ENCODE measurements at places on chromosomes 13 and 19.

DNA sequence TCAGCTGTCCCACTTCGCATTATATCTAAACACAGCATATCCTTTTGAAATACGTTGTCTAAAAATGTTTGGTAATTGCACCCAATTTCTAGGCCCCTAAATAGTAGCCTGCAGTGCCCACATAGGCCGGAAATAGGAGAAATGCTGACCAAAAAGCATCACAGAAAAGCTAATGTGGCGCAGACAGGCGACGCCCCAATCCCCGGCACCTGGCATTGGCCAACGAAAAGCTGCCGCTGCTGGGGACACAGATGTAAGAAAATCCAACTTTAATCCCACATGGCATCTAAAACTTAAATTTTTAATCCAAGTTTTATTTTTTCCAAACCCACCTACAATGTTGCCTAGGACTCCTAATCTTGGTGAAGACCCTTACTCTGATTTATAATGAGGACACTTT lies 4.0 kb downstream of the SAFB2 start:
- no peaks in the 10 kb centered on the region for H3K27me3 ChIP-seq
- DNase-seq: no peak
- peaks cover 8% of the 10 kb centered on the region for H3K36me3 ChIP-seq
- H3K27ac ChIP-seq: no peak overlapping the region

- no peaks in the 10 kb centered on the region for H3K4me1 ChIP-seq
- H3K4me3 ChIP-seq: no peak overlapping the region
- DNase-seq: no peak
- H3K36me3 ChIP-seq: no peaks in the 10 kb centered on the region
Observed at GRCh38 chr19:30324982-30325381, 47.2 kb upstream of the ZNF536 start.

- H3K36me3 ChIP-seq: no peaks in the 10 kb centered on the region
- H3K27me3 ChIP-seq: peaks cover 4% of the 10 kb centered on the region
- DNase-seq: no peak
- H3K27ac ChIP-seq: no peak overlapping the region
- no peaks in the 10 kb centered on the region for H3K4me1 ChIP-seq
- no peak overlapping the region for H3K4me3 ChIP-seq
Observed at GRCh38 chr19:33653684-33654083, 31.9 kb downstream of the CHST8 start.

GRCh38 chr13:40549500-40550094 lies 116.8 kb downstream of the FOXO1 start:
- no peaks in the 10 kb centered on the region for H3K36me3 ChIP-seq
- peak overlapping the region; percentile 56 for H3K27ac ChIP-seq
- H3K4me3 ChIP-seq: no peak overlapping the region
- H3K4me1 ChIP-seq: no peaks in the 10 kb centered on the region

DNA sequence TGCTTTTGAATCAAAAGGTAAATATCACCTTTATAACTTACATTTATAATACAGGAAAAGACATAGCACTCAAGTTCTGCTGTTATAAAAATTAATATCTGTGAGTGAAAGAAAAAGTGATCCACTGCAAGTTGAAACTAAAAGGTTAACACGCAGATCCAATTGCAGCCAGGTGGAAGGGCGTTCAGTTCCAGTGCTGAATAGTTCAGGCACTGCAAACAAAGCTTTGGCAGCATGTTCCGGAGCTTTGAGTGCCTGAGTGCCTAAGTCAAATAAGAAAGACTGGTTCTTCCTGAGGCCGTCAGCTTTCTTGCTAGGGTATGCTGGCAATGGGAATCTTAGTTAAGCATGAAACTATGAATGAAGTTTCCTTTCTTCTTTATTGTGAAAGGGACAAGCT lies 200.3 kb downstream of the LMO7 start:
- no peak overlapping the region for H3K4me3 ChIP-seq
- DNase-seq: peak; percentile 34
- H3K4me1 ChIP-seq: no peaks in the 10 kb centered on the region
- H3K27me3 ChIP-seq: no peaks in the 10 kb centered on the region
- no peaks in the 10 kb centered on the region for H3K36me3 ChIP-seq

GRCh38 chr13:109110159-109110558 lies 480.7 kb downstream of the MYO16 start:
- no peaks in the 10 kb centered on the region for H3K36me3 ChIP-seq
- H3K27ac ChIP-seq: no peak overlapping the region
- no peaks in the 10 kb centered on the region for H3K27me3 ChIP-seq
- H3K4me3 ChIP-seq: no peak overlapping the region
- no peaks in the 10 kb centered on the region for H3K4me1 ChIP-seq
- no peak for DNase-seq

- H3K27me3 ChIP-seq: no peaks in the 10 kb centered on the region
- peaks cover 10% of the 10 kb centered on the region for H3K4me1 ChIP-seq
- peak overlapping the region; percentile 66 for H3K27ac ChIP-seq
Observed at GRCh38 chr19:10748927-10749434, 31.1 kb downstream of the DNM2 start.

- DNase-seq: no peak
- H3K27ac ChIP-seq: no peak overlapping the region
- no peaks in the 10 kb centered on the region for H3K27me3 ChIP-seq
- no peak overlapping the region for H3K4me3 ChIP-seq
Observed at GRCh38 chr13:101185606-101186005, 230.7 kb downstream of the NALCN start.

GRCh38 chr13:39777527-39778061 lies 122.1 kb downstream of the COG6 start:
- H3K4me1 ChIP-seq: no peaks in the 10 kb centered on the region
- no peaks in the 10 kb centered on the region for H3K36me3 ChIP-seq
- no peaks in the 10 kb centered on the region for H3K27me3 ChIP-seq
- DNase-seq: no peak

DNA sequence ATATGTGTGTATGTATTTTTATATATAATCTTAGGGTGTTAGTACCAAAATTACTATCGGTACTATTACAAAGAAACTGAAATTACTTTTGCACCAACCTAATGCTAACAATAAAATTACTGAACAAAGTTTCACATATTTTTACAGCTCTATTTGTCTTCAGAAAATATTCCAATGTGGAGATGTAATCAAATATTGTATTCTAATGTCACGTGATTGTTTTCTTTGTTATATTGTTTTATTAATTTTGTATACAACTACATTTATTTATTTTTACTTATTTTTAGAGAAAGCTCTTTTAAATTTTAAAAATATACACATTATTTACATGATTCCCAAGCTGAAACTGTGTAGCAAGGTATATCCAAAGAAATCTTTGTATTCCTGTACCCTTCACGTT lies 227.1 kb upstream of the KLF12 start:
- H3K4me3 ChIP-seq: no peak overlapping the region
- no peaks in the 10 kb centered on the region for H3K27me3 ChIP-seq
- no peaks in the 10 kb centered on the region for H3K4me1 ChIP-seq
- H3K36me3 ChIP-seq: no peaks in the 10 kb centered on the region
- H3K27ac ChIP-seq: no peak overlapping the region

DNA sequence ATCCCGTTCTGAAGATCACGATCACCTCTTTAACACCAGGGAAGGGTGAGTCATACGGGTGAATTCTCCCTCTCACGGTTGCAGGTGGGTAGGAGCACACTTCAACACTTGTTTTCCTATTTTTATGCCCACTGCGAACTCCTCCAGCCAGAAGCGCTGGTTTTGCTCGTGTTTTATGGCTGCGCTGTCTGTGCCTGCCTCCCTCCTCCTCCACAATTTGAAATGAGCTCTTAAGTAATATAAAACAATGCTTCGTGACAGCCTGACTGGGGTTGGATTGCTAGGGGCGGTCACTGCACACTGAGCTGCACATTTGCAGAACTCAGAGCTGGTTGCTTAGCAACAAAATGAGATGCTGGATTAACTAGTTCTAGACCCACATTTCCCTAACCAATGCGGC lies 12.9 kb downstream of the CCDC70 start:
- H3K4me1 ChIP-seq: no peaks in the 10 kb centered on the region
- H3K27ac ChIP-seq: no peak overlapping the region
- H3K4me3 ChIP-seq: no peak overlapping the region

DNA sequence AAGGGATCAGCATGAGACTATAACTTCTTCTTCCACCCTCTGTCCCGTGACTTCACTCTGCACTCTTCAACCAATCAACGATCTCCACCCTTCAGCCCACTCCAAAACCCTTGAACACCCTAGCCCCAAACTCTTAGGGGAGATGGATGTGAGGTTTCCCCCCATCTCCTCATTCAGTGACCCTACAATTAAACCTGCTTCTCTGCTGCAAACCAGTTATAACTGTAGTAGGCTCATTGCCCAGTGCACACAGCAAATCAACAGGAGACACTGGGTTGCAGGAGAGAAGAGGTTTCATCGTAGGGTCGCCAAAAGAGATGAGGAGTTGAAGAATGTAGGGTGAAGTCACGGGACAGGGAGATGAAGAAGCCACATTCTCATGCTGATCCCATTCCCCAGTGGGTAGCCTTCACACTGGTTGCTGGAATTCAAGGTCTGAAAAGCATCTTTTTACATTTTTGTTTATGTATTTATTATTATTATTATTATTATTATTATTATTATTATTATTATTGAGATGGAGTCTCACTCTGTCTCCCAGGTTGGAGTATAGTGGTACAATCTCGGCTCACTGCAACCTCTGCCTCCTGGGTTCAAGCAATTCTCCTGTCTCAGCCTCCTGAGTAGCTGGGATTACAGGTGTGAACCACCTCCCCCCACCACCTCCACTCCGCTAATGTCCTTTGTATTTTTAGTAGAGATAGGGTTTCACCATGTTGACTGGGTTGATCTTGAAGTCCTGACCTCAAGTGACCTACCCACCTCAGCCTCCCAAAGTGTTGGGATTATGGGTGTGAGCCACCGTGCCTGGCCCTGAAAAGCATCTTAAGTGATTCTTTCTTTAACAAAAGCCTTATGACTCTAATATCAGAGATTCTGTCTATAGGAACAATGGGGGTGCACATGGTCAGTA lies 5.8 kb upstream of the CYP2S1 start:
- peaks cover 6% of the 10 kb centered on the region for H3K27me3 ChIP-seq
- no peaks in the 10 kb centered on the region for H3K36me3 ChIP-seq
- H3K4me3 ChIP-seq: no peak overlapping the region
- DNase-seq: no peak
- no peaks in the 10 kb centered on the region for H3K4me1 ChIP-seq

- H3K36me3 ChIP-seq: no peaks in the 10 kb centered on the region
- H3K4me1 ChIP-seq: peaks cover 3% of the 10 kb centered on the region
- no peak overlapping the region for H3K4me3 ChIP-seq
- H3K27me3 ChIP-seq: no peaks in the 10 kb centered on the region
- no peak overlapping the region for H3K27ac ChIP-seq
Observed at GRCh38 chr13:33129094-33129832, 113.0 kb downstream of the KL start.

Data from breast epithelium (tissue), 4 donors.